ENCODE measurements at places on chromosomes 3 and 15. TPM values are rescaled to one million over a fixed set of nuclear protein-coding genes. Genes with fewer than 3 reads are reported as not detected.

The TLR9 gene
- 0.04 TPM for total RNA-seq

The GCHFR gene
- total RNA-seq, result 10.6 TPM

The SEMA5B gene
- total RNA-seq, result not detected

The GABRB3 gene
- 0.07 TPM for total RNA-seq

- no peak for DNase-seq
These were observed 129.8 kb downstream of the SLC25A26 start for GRCh38 chr3:66350601-66351000.

DNA sequence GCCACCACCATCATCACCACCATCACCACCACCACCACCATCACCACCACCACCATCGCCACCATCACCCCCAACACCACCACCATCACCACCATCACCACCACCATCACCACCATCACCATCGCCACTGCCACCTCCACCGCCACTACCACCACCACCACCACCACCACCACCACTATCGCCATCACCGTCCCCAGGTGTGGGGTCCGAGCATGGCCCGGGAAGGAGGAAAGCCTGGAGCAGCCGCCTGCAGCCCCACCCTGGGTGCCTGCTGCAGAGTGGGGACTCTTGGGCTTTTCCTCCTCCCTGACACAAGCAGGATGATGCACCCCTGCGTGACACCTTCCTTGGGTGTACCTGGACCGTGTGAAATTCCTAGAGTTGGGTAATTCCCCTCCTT, 43.9 kb downstream of the MUC4 start:
- no peak for DNase-seq

DNA sequence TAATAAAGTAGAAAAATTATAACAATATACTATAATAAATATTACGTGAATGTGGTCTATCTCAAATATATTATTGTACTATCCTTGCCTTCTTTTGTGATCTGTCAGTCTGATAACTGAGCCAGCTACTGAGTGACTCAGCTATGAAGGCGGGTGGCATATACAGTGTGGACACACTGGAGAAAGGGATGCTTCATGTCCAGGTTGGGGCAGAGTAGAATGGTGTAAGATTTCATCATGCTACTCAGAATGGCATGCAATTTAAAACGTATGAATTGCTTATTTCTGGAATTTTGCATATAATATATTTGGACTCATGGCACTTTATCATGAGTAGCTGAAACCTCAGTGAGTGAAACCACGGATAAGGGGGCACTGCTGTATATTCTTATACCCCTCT, 172.9 kb upstream of the TBC1D5 start:
- DNase-seq, result no peak

GRCh38 chr15:61115679-61116078, 113.4 kb downstream of the RORA start:
- no peak for DNase-seq

The EPB42 gene
- not detected for total RNA-seq

DNA sequence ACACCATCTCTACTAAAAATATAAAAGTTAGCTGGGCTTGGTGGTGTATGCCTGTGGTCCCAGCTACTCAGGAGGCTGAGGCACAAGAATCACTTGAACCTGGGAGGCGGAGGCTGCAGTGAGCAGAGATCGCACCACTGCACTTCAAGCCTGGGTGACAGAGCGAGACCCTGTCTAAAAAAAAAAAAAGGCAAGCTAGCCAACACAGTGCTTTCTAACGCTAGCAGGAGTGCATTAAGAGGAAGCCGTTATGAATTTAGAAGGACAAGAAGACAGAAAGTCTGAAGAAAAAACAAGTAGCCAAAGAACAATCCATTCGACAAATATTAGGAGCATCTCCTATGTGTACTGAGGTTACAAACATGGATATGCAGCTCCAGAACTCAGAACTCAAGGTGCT, 28.6 kb downstream of the BHLHE40 start:
- no peak for DNase-seq

DNA sequence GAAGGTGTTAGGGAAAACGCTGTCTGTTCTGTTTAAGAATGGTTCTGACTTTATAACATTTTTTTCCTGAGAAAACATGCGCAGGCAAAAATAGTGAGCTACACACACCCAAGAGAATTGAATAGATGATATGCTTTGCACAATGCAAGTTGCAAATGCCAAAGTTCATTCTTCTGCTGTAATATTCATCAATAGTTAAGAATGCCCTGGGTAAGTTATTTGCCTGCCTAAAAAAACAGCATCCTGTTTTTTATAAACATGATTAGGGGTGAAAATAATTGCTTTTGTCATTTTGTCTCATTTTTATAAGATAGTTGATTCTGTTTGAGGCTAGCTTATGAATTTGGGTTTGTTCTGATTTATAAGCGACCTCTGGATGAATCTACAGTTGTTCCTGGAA, 99.4 kb downstream of the DTWD1 start:
- DNase-seq, result no peak

DNA sequence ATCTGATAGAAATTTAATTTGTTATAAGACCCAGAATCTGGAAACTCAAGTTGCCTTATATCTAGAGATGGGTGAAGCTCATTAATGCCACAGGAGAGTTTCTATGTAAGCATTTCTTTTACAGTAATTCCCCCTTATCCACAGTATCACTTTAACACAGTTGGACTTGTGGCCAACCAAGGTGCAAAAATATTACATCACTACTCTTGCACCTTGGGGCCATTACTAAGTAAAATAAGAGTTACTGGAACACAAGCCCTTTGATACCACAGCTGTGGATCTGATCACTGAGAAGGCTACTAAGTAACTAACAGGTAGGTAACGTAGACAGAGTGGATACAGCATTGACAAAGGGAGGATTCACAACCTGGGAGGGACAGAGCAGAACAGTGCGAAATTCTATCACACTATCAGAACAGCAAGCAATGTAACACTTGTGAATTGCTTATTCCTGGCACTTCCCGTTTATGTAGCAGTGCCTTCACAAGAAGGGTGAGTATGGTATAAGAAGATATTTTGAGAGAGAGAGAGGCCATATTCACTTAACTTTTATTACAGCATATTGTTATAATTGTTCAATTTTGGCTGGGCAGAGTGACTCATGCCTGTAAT, 33.9 kb upstream of the TOPBP1 start:
- no peak for DNase-seq

GRCh38 chr15:82058026-82058425, 12.2 kb upstream of the MEX3B start:
- DNase-seq, result no peak

The NAALADL2 gene
- total RNA-seq, result 3.4 TPM

DNA sequence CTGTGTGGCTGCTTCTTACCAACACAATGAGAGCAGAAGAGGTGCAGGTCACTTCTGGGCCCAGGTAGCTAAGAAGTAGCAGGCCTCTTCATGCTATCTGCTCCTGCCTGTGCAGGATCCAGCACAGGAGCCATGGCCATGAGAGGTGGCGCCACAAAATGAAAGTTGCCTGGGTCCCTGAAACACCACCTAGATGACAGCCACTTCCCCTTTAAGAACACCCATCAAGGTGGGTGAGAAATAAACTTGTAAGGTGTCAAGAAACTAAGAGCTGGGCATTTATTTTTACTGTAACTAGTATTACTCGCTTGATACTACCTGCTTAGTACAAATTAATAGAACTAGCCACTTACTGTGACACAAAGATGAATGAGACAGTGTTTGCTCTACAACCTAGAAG, 484.6 kb upstream of the TBL1XR1 start:
- no peak for DNase-seq

The GBE1 gene
- total RNA-seq, result 155 TPM

GRCh38 chr3:140377644-140378043, 300.2 kb upstream of the TRIM42 start:
- no peak for DNase-seq

GRCh38 chr15:34367101-34368081, at the start of gene LPCAT4:
Gene LPCAT4 (minus strand): TSS chr15:34367196. CDS start chr15:34367100, 96 bp downstream.
- peak; percentile 47 for DNase-seq

The CPEB1 gene
- not detected for total RNA-seq

- DNase-seq, result no peak
These were observed 7.0 kb downstream of the TLR9 start for GRCh38 chr3:52218454-52218853.

DNA sequence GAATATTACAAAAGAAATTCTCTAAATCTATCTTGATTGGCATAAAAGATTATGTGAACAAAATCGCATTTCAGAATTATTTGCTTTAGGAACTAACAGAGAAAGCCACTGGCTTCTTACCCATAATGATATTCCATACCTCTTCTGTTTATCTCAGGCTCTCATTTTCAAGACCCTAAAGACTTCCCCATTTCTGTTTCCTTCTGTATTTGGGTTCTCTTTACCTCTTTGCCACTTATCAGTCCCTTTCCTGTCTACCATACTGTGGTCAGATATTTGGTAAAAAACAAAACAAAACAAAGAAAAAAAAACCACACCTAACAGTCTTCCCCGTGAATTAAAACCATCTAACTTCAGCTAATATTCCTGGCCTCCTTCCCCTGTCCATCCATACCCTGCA, 108.5 kb downstream of the LRRC28 start:
- DNase-seq, result no peak

The CGNL1 gene
- 50.1 TPM for total RNA-seq

DNA sequence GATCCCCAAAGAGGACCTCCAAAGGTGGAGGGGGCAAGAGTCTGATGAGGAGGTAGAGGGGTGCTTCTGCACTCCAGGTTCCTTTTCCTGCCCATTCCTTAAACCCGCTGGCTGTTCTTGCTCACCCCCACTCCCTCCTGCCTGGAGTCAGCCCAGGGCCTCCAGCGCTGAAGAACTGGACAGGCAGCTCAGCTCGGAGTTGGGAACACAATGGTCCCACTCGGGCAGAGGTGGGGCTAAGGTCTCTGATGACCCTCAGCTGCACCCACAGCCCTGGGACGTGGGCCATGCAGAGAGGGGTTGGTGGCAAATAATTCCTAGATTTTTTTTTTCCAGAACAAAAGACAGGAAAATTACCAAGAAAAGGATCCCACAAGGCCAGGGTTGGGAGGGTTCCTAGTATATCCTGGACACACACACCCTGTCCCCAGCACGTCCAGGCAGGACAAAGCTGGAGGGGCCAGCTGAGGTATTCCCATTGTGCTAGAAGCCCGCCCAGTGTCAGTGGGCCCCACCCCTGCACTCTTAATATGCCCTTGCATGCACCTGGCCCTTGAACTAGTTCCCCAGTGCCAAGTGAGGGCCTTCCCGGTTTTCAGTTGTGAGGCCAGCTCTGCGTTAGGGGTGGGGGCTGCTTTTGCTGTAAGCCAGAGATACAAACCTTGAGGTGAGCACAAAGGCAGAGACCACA, 22.1 kb upstream of the IP6K2 start:
- no peak for DNase-seq

GRCh38 chr15:43207024-43207423, 13.8 kb downstream of the EPB42 start:
- DNase-seq, result no peak

The STAB1 gene
- 189 TPM for total RNA-seq

GRCh38 chr15:50358845-50359244, 3.8 kb upstream of the GABPB1 start:
- DNase-seq, result no peak

The P2RY13 gene
- not detected for total RNA-seq

The GP5 gene
- total RNA-seq, result 0.07 TPM
